ENCODE measurements at places on chromosomes 6 and 20. TPM values are rescaled to one million over a fixed set of nuclear protein-coding genes. Genes with fewer than 3 reads are reported as not detected.

Gene RIN2
- total RNA-seq: 37.4 TPM

DNA sequence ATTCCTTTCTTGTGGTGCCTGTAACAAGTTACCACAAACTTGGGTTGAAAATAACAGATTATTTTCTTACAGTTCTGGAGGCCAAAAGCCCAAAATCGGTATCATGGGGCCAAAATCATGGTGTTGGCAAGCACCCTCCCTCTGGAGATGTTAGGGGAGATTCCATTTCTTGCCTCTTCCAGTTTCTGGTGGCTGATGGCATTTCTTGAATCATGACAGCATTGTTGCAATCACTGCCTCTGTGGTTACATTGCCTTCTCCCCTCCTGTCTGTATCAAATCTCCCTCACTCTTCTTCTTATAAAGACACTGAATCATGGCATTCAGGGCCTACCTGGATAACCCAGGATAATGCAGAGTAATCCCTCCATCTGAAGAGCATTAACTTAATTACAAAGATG, 17.9 kb upstream of the TENT5A start:
- DNase-seq: no peak

GRCh38 chr6:44682280-44682679, 294.8 kb downstream of the CDC5L start:
- no peak for DNase-seq

- no peak for DNase-seq
Observed at GRCh38 chr6:150767571-150768018, 97.9 kb upstream of the MTHFD1L start.

GRCh38 chr6:54875539-54875938, 29.0 kb downstream of the FAM83B start:
- no peak for DNase-seq

Gene SLC52A3
- 0.36 TPM for total RNA-seq

GRCh38 chr6:33620158-33620855, 815 bp upstream of the ITPR3 start:
- DNase-seq: no peak

Gene E2F1
- 5.9 TPM for total RNA-seq

DNA sequence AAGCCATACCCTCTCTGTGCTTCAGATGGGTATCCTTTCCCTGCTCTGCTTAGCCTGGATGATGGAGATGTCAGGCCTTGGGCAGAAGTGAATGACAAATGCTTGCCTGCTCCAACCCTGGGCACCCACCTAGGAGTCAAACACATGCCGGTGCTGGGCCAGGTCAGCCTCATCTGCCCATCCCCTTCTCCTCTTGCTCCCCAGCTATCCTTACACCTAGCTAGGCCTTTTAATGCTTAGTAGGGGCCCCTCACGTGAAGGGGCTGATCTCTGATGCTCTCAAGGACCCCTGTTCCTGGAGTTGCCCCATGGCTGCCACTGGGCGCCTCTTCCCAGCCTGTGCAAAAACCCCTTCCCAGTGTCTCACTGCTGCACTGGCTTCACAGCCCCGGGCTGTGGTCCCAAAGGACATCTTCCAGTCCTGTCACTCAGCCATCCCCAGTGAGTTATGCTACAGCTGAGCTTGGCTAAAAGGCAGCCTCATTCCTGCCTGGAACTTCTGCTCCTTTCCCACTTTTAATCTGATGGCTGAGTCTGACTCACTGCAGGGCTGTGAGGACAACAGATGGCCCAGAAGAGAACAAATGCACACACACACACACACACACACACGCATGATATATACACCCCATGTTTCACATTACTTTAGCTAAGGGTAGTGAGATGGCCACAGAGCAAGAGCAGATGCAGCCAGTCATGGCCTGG, 12.8 kb upstream of the SDCBP2 start:
- DNase-seq: no peak

- peak; percentile 49 for DNase-seq
Observed at GRCh38 chr6:8707956-8708772, 272.8 kb upstream of the SLC35B3 start.

Gene LRRC73
- total RNA-seq: 1.8 TPM

Gene RALGAPB
- total RNA-seq: 63.0 TPM

DNA sequence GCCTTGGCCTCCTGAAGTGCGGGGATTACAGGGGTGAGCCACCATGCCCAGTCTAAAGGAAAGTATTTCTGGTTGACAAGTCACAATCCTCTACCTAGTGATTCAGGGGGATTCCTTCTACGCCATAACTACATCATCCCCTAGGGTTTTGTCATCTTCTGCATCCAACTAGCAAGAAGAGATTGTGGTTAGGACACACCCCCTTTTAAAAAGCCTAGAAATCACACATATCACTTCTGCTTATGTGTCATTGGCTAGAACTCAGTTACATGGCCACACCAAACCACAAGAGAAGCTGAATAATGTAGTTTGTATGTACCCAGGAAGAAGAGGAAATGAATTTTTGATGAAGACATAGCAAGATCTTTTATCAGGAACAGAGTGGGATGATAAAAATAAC, 14.7 kb upstream of the CHD6 start:
- no peak for DNase-seq

GRCh38 chr6:79494841-79495240, 42.4 kb downstream of the LCA5 start:
- no peak for DNase-seq

DNA sequence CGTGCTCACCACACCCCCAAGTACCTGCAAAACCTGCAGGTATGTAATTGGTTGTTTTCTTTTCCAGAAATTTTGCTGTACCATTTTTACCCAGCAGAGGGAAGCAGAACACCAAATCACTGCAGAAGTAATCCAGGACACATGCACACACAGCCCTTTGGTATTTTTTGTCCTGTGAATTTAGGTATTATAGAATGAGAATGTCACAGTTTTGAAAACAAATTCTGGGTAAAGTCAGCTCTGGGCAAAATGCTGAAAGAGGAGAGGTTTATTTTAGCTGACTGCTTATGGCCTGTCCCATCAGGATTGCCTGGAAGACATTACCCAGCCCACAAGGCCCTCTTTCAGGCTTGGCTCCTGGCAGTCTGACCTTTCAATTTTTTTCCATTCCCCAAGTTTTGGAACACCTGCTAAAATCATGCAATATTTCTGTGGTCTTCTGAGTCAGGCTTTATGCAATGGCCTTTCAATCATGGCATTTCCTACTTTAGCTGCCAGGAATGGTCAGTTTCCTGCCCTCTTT, 3.5 kb upstream of the EFHC1 start:
- DNase-seq: peak; percentile 74

DNA sequence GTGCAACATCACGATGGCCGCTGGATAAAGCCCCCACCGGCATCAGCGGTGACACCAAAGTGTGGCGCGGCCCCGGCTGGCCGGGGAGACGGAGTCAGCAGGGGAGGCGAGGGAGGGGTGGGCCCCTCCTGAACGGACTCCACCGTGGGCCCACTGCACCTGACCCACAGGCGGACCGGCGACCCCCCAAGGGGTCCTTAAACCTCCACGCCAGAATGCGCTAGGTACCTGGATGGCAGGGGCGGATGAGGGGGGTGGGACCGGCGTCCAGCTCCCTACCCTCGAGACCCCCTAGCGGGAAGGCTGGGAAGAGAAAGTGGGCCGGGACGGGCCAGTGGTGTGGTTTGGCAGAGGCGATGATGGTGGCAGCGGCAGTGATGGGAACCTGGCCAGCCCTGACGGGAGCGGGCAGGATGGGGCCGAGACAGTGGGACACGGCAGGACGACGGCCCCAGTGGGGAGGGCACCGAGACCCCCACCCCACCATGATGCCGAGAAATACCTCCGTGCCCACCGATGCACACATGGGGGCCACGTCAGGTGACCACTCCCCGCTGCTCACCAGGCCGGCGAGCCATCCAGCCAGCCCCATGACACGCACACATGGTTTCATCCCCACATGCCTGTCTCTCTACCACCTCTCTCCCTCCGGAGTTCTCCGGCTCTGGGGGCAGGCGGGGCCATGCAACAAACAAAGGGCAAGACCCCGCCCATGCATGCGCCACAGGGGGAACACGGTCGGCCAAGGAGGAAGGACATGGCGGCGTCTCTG, 771.9 kb upstream of the DEFB115 start:
- no peak for DNase-seq

- no peak for DNase-seq
Observed at GRCh38 chr6:35955521-35955920, 34.6 kb upstream of the SRPK1 start.

GRCh38 chr6:127403636-127404035, 55.6 kb downstream of the KIAA0408 start:
- no peak for DNase-seq

- no peak for DNase-seq
Observed at GRCh38 chr20:37316116-37316774, 26.8 kb downstream of the MANBAL start.

Gene PSMB9
- total RNA-seq: 1.4 TPM

GRCh38 chr6:141282263-141282662, 850.5 kb upstream of the GJE1 start:
- DNase-seq: no peak

Gene CFAP206
- 6.5 TPM for total RNA-seq

DNA sequence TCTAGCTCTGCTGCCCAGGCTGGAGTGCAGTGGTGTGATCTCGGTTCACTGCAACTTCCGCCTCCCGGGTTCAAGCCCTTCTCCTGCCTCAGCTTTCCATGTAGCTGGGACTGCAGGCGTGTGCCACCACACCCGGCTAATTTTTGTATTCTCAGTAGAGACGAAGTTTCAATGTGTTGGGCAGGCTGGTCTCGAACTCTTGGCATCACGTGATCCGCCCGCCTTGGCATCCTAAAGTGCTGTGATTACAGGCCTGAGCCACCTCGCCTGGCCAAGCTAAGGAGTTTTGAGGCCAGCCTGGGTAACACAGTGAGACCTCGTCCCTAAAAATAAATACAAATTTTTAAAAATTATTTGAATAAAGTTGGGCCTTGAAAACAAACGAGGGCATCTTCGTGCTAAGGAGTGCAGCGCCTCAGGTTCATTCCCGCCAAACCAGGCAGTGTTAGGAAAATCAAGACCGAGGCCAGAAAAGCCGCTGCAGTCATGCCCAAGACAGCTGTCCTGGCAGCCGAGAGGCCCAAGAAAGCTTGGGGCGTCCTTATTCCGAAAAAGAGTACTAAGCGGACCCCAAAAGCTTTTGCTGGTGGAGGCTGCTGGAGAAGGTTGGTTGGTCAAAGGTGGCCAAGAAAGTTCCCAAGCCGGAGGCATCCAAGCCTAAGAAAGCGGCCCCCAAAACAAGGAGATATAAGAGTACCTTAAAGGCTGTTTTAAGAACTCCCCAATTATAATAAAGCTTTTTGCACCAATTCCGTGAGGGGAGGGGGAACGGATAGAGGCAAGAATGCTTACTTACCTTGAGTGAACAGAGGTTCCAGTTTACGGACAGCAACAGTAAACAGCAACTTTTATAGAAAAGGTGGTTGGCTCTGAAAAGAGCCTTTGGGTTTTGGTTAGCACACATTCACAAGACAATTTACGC, 109.0 kb downstream of the HFE start:
- no peak for DNase-seq

GRCh38 chr6:135002974-135003703, 51.5 kb downstream of the HBS1L start:
- DNase-seq: no peak

DNA sequence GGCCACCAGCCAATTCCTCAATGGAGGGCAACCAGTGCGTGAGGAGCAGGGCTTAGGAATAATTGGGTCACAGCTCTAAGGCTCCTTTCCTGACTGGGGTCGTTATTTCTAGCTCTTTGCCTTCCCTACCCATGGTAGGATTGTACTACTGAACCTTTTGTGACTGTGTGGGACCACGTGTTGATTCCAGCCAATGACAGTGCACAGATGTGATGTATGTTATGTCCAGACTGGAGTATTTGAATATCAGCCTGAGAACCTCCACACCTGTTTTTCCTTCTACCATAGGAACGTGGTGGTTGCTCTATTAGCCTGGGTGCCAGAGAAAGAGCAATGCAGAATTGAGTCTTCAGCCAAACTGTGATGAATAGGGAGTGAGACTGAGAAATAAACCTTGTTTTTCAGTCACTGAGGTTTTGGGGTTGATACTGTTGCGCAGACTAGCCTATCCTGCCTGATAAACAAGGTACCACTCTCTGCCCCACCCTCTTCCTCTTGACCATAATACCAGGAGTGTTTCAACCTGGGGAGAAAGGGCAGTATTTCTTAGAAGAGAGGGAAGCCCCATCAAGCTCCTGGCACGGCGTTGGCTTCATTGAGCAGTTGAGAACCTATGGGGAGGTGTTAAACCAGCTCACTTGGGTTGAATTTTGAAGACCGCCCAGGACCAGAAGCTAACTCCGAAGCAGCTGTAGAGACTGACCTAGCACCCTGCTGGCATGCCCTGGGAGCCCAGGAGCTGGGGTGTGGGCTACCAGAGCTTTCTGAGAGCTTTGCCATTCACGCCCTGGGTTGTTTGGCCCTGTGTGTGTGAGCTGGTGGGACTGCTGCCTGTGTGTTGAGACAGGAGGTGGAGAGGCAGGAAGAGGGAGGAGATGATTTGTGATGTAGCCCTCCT, 105.5 kb upstream of the BACH2 start:
- no peak for DNase-seq

DNA sequence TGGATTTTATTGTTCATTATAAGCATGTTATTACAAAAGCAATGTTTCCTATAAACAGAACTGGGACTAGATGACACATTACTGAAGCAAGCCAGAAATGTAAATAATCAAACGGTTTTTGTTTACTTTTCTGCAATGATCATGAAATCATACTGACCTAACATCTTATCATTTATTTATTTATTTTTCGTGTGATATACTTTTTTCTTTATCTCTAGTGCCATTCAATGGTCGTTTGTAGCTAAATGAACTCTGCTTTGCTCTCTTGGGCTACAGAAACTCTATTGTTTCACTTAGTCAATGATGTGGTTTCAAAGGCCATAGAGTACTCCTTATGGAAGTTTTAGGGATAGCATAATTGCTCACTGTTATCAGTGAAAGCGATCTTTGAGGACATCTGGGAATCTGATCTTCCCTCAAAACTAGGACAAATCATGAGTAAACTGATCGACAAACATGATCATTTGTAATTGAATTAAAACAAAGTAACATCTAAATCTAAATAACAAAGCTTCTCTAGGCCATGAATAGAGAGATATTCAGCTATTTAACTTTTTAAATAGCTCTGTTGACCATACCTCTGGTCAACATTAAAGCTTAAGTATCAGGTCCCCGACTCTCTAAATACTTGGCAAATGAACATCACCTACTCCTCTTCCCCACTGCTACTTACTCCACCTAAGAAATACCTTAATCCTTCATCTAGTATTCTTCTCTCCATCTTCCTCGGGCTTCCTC, 933.4 kb downstream of the TFAP2A start:
- no peak for DNase-seq

GRCh38 chr6:168462289-168462853, 21.4 kb downstream of the SMOC2 start:
- no peak for DNase-seq

DNA sequence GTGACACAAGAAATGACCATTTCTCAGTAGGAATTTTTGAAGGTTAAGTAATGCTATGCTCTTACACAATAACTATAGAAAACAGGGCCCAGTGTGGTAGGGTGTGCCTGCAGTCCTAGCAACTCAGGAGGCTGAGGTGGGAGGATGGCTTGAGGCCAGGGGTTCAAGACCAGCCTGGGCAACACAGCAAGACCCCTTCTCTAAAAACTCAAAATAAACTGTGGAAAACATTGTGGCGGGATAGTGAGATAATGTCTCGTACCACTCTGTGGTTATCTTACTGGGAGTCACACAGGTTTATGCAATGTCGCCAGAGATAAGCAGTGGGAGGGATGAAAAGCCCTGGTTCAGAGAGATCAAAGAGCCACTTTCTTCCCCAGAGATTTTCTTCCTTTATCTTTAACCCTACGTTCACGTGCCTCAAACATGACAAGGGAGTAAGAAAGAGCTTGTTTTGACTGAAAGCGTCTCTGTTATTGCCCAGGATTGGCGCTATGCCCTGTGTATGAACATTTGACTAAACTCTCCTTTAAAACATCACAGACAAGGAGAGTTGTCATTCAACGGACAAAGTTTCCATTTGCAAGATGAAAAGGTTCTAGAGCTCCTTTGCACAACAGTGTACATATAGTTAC, 13.9 kb downstream of the GCM1 start:
- no peak for DNase-seq

Data from cerebellum (tissue), 4 donors.